ENCODE measurements at places on chromosomes 4 and X. TPM values are rescaled to one million over a fixed set of nuclear protein-coding genes. Genes with fewer than 3 reads are reported as not detected.

NWD2 gene
- 29.0 TPM for total RNA-seq

CXorf51B gene
- total RNA-seq: not detected

SUPT20HL1 gene
- total RNA-seq: not detected

RAB39B gene
- 24.6 TPM for total RNA-seq

CLDN22 gene
- not detected for total RNA-seq

CXCL8 gene
- total RNA-seq: 4.7 TPM

PNCK gene
- 27.3 TPM for total RNA-seq

LRCH2 gene
- total RNA-seq: 40.8 TPM

EPGN gene
- total RNA-seq: 0.49 TPM

POLN gene
- total RNA-seq: 5.2 TPM

Measured in temporal lobe (tissue), 4 donors.